Stimulated activated CD4-positive, alpha-beta T cell treated with anti-CD3 and anti-CD28 coated beads, TNF-alpha, amount 100 ng/mL, for 4 hours (primary cell): ENCODE measurements at places on chromosomes 4 and X.

- DNase-seq = no peak
These were observed 81.3 kb upstream of the TRPC5 start for GRCh38 chrX:112163906-112164305.

DNA sequence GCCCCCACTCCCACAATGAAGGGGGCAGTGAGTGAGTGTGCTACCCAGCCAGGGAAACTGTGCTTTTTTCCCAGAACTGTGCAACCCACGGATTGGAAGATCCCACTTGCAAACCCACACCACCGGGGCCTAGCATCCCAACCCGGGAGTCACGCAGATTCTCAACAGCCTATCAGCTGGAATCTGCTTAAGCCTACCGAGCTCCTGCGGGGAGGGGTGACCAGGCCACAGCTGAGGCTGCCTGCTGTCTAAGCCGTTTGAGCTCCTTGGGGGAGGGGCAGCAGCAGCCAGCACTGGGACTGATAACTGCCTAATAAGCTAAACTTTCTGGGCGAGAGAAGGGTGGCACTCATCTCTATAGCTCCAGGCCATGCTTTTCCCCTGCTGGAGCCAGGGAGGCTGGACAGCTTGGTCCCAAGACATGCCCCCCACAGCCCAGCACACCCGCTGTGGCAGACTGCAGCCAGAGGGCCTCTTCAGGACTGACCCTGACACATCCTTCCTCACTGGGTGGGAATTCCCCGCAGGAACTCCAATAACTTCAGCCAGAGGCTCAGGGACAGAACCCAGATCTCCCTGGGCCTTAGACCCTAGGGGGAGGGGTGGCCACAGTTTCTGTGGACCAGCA is 161.3 kb upstream of the MAGEB18 start:
- no peak for DNase-seq

DNA sequence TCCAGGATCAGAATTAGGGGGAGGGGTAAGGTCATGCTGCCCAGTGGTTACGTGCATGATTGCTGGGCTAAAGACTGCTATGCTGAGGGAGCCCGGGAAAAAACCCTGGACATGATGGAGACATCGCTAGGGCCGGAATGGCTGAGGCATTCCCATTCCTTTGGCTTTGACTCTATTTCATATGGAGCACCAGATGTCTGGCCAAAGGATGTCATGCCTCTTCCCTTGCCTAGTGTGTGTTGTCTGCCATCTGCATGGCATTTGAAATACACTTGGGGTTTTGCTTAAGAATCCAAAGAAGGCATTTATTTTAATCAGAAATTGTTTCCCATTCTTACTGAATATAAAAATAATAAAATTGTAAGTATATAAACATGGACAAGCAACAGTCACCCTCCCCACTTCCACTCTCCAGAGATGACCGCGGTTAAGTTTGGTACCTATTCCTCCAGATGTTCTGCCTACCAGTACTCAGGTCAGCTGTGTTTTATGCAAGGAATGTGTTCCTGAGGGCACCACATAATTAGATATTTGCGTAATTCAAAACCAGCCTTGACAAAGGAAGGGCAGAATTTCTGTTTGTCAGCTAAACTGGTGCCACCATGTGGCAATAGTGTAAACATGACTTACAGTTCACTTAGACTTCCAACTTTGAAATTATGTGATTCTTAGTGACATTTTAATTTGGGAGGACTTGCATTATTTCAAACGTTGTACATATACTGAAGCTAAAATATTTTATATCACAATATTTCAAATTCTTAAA is 105.9 kb downstream of the CT47B1 start:
- no peak for DNase-seq

- no peak for DNase-seq
These were observed 219.9 kb downstream of the SHOX start for GRCh38 chrX:850471-850916.

GRCh38 chr4:40881851-40882250 is 132.1 kb downstream of the NSUN7 start:
- DNase-seq = no peak

DNA sequence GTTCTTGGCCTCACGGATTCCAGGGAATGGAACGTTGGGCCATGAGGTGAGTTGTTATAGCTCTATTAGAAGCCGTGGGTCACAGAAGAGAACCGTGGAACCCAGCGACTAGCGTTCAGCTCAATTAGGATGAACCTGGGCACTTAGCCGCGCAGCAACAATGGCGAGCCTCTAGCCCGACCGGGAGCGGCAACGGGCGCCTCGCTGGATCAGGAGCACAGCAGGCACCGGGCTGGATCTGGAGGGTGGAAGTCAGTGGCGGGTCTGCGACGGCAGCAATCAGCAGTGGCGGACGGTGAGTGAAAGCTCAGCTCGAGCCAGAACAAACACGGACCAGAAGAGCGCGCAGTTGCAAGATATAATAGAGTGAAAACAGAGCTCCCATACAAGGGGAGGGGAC is 34.2 kb downstream of the AGA start:
- no peak for DNase-seq

GRCh38 chr4:75557696-75558095 is 1.8 kb downstream of the ODAPH start:
- DNase-seq = no peak

- no peak for DNase-seq
These were observed 383.0 kb upstream of the INTU start for GRCh38 chr4:127249767-127250108.

GRCh38 chrX:155070975-155071693 is at the start of the genes BRCC3, CMC4 and MTCP1:
BRCC3 (plus strand) TSS chrX:155071508; CDS start chrX:155071528, 20 bp downstream.
CMC4 (minus strand) TSS chrX:155071136; CDS start chrX:155064023, 7,113 bp downstream.
MTCP1 (minus strand) TSS chrX:155071136; CDS start chrX:155066010, 5,126 bp downstream.
- DNase-seq = peak; percentile 49

DNA sequence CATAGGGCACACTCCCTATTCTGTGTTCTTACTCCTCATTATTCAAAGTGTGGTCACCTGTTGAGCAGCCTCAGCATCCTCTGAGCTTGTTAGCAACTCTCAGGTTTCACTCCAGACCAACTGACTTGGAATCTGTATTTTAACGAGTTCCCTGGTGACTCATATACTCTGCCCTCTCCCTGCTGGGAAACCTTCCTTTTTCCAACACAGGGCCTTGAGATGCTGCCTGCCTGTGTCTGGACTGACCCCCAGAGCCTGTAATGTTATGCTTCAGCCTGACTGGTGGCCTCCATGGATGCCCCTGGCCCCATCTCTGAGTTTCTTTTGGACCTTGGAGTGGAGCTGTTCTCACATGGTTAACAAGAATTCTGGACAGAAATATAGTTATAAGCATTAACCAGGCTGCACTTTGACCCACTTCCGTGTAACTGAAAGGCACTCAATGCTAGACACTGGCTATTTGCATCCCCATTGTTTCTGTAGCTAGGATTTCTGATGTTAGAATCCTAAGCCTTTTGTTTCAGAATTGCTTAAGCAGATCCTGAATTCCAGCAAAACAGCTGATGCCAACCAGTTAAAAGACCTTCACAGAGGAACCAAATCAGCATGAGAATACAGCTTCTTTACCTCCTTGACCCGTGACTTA is 262.6 kb downstream of the STIM2 start:
- no peak for DNase-seq

DNA sequence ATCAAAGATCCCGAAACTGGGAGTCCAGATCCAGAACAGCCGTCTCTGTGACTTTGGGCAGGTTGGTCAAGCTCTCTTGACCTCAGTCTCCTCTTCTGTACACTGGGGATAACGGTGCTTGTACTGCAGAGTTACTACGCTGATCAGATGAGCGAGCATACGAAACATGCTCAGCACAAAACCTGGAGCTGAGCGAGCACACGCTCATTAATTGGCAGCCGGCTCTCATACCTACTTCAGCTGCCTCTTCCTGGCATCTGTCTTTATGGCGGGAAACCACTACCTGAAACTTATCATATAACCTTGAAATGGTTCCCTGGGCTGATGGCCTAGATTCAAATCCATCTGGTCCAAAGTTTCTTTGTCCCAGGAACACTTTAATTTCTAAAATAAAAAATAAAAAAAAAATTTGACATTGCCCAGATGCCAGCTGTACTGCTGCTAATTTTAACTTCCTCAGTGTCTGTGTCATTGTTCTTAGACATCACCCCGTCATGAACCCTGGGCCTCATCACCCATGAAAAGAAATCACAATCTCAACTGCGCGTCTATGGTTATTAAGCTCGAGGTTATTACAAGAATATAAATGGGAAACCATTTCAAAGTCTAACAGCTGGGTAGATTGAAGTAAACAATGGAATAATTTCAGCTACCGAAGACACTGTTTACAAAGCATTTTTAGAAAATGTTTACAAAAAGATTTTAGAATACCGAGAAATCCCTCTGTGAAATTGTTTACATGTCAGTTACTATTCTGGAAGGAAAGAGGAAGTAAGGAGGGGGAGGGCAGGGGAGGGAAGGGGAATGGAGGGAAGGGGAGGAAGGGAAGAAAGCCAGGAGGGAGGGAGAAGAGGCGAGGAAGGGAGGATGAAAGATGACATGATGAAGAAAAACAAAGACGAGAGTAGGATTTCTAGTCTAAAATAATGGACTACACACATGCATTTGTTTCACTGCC is 49.0 kb downstream of the CRMP1 start:
- no peak for DNase-seq

DNA sequence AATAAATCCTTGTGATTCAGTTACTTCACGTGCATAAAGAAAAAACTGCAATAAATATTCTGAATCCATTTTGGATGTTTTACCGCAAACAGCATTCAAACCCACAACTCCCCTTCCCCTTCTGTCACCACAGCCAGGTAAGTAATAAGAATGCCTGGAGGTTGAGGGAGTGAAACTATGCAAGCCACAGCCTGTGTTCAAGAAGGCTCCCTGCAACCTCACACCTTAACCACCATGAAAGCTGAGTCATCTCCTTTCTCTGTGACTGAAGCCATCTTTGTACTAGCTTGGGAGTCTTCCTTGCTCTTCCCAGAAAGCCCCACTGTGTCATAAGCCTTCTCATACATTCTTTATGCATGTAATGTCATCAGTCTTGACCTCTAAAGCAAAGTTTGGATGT is 297.0 kb upstream of the PUDP start:
- DNase-seq = no peak

- no peak for DNase-seq
These were observed 11.0 kb upstream of the VCX3B start for GRCh38 chrX:8453611-8454010.

DNA sequence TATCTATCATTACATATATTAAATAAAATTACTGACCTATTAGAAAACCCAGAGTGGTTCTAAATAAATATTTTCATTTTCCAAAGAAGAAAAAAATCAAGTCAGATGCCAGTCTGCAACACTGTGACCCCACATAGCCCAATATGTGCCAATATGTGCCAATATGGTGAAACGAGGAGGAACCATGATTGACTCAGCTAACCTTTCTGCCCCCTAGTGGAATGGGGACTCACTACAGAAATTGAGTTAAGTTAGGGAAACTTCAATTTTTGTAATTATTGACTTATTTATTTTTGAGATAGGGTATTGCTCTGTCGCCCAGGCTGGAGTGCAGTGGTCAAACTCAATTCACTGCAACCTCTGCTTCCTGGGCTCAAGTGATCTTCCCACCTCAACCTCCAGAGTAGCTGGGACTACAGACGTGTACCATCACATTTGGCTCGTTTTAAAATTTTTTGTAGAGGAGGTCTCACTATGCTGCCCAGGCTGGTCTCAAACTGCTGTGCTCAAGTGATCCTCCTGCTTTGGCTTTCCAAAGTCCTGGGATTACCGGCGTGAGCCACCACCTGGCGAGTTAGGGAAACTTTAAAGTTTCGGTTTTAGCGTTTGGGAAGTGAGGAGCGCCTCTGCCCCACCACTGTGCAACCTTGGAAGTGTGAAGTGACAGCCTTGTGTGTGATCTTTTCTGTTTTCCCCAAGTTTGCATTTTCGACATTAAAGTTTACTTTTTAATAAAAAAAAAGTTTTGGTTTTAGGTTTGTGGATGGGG is 116.8 kb upstream of the SHISA3 start:
- no peak for DNase-seq

GRCh38 chr4:108731006-108731405 is 31.8 kb downstream of the ETNPPL start:
- no peak for DNase-seq

DNA sequence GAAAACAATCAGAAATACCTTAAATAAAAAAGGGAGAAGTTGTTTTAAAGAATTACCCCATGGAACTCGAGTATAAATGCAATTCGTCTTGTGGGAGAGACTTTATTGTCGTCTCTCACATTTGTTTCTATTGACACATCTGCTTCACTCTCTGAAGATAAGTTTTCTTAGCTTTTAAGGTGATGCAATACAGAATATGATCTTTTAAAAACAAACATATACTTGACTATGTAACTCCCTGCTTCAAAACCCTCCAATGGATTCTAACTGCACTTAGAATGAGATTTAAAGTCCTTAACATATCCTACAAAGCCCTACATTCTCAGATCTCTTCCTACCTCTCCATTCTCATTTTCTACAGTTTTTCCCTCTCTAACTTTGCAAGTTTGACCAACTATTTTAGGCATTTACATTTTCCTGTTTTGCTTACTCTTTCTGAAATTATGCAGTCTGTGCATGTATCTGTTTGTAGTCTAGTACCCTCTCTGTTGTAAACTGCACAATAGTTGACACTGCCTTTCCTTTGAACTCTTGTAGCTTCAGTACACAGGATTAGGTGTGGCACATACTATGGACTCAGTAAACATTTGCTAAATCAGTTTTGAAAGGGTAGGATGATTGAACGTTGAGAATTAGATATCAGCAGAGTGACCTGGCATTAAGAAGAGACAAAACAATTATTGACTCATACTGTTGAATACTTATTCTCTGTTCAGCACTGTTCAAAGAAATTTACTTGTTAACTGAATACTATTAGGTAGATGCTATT is 59.8 kb downstream of the AGTR2 start:
- no peak for DNase-seq

- no peak for DNase-seq
These were observed 277.8 kb downstream of the GABRG1 start for GRCh38 chr4:45846016-45846415.

DNA sequence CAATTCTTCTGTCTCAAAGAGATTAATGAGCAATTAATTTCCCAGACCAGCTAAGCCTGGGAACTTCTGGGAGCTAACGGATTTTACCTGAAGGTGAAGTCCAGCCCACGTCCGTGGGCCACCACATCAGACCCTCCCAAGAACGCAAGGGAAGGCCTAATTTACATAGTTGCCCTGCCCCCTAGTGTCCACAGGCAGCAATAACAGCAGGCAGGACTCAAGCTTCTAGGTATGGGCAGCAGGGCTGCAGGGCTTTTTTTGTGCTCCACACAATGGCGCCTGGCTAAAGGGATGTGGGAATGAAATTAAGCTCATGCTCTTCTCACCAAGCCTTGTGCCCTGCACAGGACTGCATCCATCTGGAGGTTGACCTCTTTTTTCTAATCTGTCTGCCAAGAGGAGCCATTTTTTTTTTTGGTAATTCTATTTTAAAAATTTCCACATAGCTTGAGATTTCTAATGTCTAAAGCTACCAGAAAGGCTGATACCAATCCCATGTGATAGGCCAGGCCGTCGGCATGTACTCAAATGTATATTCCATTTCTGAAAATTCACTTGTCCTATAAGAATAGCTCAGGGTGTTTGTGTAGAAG is 111.9 kb upstream of the TMEM164 start:
- DNase-seq = peak; percentile 9

DNA sequence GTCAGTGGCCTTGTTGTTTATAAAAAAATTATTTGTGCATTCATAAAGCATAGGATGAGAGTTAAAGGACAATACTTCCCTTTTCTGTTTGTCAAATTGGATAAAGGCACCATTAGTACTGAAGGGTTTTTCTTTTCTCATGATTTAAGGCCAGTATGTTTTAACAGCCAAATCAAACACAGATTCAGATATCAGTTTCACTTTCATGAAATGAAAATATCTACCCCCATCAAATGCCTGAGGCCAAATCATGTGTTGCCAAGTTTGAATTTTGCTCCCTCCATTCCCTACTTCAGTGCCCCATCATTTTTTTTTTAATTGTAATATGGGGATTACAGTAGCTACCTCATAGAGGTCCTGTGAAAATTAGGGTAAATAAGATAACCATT is 745.9 kb downstream of the RPA4 start:
- no peak for DNase-seq
